ENCODE measurements at places on chromosomes 7 and 10.

DNA sequence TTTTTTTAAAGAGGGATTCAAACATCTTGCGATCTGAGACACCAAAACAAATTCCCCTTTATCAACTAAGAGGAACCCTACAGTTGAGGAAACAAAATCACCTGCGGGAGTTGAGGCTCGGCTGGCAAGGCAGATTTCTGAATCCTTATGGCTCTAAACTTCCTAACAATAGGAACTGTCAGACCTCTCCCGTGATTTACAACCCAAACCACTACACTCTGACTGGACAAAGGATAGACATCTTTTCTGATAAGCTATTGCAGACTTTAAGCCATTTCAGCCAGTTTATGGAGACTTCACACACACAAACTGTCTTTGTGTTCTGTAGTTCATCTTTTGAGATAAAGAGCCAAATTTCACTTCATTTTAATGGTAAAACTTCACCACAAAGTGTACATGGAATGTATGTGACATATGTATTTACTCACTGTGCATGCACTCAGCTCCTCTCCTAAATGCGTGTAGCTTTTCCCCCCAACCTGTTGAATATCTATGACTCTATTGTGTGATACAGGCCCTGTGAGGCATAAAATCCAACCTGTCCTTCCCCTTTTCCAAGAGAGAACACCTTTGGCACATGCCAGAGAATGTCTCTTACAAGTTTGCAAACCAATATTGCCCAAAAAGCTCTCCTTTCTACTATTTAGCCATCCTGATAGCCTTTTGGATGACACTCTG is 15.4 kb upstream of the TSPAN13 start:
- DNase-seq = no peak

- DNase-seq = no peak
Measured at GRCh38 chr7:41588341-41588740, 114.5 kb downstream of the INHBA start.

DNA sequence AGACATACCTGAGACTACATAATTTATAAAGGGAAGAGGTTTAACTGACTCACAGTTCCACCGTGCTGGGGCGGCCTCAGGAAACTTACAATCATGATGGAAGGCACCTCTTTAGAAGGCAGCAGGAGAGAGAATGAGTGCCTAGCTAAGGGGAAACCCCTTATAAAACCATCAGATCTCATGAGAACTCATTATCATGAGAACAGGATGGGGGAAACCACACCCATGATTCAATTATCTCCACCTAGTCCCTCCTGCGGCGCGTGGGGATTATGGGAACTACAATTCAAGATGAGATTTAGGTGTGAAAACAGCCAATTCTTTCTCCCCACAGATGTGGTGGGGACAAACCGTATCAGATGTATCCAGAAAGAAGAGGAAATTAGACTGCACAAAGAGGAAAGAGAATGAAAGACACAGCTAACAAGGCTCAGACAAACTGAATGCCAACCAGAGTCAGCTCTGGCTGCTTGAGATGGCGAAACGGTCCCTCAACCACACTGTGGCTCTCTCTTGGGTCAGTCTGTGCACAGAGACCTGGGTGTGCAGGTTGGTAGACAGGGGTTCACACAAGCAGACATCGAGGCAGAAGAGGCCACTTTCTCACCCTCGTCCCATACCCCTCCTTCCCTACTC is 375.6 kb downstream of the SFMBT2 start:
- DNase-seq = no peak

GRCh38 chr10:102678068-102678400 is 33.8 kb downstream of the TRIM8 start:
- DNase-seq = no peak

- no peak for DNase-seq
Measured at GRCh38 chr7:31699050-31699449, 12.0 kb downstream of the PPP1R17 start.

DNA sequence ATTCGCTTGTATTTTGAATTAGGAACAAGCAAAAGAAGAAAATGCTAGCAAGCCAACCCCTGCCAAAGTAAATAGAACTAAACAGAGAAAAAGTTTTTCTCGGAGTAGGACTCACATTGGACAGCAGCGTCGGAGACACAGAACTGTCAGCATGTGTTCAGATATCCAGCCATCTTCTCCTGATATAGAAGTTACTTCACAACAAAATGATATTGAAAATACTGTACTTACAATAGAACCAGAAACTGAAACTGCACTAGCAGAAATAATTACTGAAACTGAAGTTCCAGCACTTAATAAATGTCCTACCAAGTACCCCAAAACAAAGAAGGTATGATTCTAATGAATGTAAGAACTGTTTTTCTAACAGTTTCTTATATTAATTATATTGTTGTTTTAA is 87.9 kb downstream of the KMT2E start:
- no peak for DNase-seq

GRCh38 chr10:56318816-56319215 is 42.2 kb downstream of the ZWINT start:
- DNase-seq = no peak

GRCh38 chr7:128405471-128406313 is 4.1 kb downstream of the IMPDH1 start:
- DNase-seq = no peak

Data from NCI-H187 treated with DMSO at 0.1 percent for 48 hours (cell line).